Natural killer cell (primary cell): ENCODE measurements at places on chromosomes 2 and 18.

DNA sequence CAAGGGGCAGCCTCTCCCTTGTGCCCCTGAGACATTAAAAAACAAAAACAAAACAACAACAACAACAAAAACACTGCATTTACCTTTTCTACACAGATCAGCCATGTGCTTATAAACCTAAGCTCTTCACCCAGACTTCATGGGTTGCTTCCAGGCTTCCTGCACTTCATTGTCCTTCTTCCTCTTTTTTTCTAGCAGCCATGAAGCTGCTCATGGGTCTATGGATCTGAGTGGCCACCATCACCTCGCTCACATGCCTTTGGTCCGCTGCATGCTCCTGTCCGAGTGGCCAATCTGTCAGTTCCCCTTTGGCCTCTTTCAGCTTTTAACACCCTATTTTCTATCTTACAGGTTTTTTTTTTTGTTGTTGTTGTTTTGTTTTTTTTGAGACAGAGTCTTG, 9.0 kb upstream of the TET3 start:
- no peak for DNase-seq

- DNase-seq: no peak
Observed at GRCh38 chr2:151206446-151206968, 55.2 kb downstream of the RBM43 start.

DNA sequence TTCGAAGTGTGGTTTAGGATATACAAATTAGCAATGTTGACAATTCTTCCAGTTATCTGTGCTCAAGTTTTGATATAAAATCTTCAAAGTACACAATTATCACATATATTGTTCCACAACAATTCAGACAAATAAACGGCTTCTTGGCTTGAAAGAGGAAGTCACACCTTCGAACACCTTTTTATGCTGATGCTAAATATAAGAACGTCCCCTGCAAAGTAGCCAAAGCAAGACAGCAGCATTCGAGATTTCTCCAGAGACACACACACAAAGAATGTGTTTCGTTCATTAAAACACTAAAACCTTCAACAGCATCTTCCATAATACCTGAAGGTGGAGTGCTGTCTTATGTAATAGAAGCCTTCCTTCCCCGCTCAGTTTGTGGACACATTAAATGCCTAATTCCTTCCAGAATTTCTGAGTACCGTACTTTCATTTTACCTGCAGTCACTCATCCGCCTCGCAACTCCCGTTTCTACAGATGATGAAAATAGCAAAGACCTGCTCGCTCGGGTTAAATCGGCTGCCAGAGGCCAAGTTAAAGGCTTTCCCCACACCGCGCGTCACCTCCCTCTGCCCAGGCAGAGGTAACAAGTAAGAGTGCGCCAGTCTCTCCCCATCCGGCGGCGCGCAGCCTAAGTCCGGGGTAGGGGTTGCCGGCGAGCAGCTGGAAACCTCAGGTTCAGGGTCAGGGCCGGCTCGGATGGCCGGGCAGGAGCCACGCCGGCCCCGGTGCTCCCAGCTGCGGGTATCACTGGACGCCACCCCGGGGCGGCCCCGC, 847 bp downstream of the SERPINE2 start:
- DNase-seq: peak; percentile 56

GRCh38 chr2:28451793-28452533, 43.9 kb upstream of the PLB1 start:
- DNase-seq: no peak
